Breast epithelium (tissue), 4 donors: ENCODE measurements at places on chromosomes 11 and 22. TPM values are rescaled to one million over a fixed set of nuclear protein-coding genes. Genes with fewer than 3 reads are reported as not detected.
A peak's percentile ranks its signal among the peaks of the same experiment; 100 is the strongest.

DNA sequence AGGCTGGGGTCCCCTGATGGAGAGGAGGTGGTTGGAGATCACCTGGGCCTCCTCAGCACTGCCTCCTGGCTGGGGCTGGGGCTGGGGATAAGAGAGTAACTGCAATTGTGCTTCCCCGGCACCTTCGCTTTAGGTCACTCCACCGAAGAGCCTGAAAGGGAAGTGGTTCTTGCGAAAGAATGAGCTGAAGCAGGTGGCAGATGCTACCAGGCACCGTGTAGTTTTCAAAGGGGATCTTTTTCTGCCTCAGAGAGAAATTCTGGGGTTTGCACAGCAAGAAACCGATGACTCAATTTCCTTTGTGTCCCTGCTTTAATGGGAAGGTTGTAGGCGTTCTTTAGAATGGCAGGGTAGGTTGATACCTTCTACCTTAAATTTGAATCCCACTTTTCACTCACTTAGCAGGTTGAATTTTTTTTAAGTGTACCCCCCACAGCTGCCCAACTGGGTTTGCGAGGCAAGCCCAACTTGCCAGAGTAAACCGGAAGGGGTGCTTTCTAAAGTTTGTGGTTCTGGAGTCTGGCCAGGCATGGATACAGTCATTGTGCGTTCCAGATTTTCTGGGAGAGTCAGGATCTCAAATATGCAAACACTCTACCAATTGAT, 5.3 kb downstream of the CD44 start:
- DNase-seq = no peak

- DNase-seq = no peak
Measured at GRCh38 chr11:110389965-110390364, 39.8 kb upstream of the FDX1 start.

GRCh38 chr11:46239801-46240061, 37.7 kb upstream of the CREB3L1 start:
- no peak for DNase-seq

GRCh38 chr11:114180301-114181055, 115.7 kb upstream of the NNMT start:
- no peak for DNase-seq

- no peak for DNase-seq
Measured at GRCh38 chr22:37747080-37747714, 50.3 kb downstream of the TRIOBP start.

DNA sequence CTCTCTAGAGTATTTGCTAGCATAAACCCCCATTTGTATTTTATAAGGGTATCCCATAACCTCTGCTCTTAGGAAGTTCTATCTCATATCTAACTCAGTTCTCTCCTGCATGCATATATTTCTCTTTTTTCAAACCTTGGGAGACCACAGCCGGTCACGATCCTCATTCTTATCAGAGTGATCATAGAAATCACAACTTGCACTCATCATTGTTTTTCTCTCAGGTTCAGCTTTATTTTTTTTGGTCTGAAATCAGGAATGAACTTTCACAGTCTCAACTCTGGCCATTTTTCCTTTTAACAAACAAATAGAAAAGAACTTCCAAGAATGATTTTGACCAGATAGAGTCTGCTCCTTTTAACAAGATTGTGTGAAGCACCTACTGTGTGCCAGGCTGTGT, 98.6 kb upstream of the BLID start:
- DNase-seq = no peak

DNA sequence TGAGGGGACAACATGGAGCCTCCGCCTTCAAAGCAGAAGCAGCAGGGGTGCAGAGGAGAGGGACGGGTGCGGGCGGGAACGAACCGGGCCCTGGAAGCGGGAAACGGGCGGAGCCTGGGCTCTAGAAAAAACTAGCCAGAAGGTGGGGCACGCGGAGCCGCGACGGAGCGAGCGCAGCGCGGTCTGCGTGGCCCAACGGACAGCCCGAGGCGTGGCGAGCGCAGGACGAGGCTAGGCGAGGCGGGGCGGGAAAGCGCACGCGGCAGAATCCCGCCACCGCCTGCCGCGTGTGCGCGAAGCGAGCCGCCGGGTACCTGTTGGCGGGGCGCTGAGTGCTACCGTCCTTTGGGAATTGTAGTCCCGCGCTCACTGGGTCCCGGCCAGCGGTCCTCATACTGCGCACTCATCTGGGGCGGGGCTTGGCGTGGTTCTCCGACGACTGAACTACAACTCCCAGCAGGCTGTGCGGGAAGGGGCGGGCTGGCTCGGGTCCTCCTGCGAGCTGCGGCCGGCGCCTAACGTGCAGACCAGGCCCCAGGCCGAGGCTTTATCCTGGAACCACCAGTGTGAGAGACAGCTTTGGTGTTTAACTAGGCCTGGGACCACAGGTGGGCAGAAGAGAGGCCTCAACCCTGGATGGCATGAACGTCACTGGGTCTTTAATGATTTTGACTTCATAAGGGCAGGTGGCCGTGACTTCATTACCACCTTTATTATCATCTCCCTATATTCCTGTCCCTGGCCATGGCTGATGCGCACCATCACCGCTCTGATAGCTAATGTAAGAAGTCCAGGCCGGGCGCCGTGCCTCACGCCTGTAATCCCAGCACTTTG, at the start of gene ATL3:
TSS of gene ATL3 (minus strand) at position 55 of the 834 bp plus-strand sequence. CDS start at position 14, 41 bp downstream.
- DNase-seq = peak; percentile 99

DNA sequence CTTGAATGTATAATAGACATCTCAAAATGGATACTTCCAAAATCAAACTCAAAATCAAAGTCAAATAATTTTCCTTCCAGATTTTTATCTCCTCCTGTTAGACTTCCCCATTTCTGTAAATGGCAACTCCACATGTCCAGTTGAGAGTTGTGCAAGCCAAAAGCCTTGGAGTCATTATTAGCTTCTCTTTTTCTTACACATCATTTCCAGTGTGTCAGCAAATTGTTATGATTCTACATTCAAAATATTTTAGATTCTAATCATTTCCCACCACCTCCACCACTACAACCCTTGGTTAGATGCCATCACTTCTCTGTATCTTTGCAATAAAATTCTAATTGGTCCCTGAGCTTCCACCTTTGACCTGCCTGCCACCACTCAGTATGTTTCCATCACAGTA, 155.7 kb downstream of the CNTN5 start:
- DNase-seq = no peak

- DNase-seq = no peak
Measured at GRCh38 chr11:113365895-113366294, 21.7 kb upstream of the ANKK1 start.

- DNase-seq = no peak
Measured at GRCh38 chr11:119424775-119425174, 1.8 kb upstream of the THY1 start.

- no peak for DNase-seq
Measured at GRCh38 chr11:29351301-29351873, 665.4 kb downstream of the KCNA4 start.

- DNase-seq = no peak
Measured at GRCh38 chr11:61883327-61883726, 8.0 kb downstream of the FADS3 start.

LMNTD2 gene
- total RNA-seq = 6.1 TPM

GLB1L2 gene
- total RNA-seq = 11.5 TPM

ARHGEF17 gene
- total RNA-seq = 28.8 TPM

OR6T1 gene
- total RNA-seq = not detected

SEPTIN5 gene
- total RNA-seq = 33.8 TPM

GRIK4 gene
- 0.66 TPM for total RNA-seq

SAA1 gene
- 78.1 TPM for total RNA-seq
